ENCODE measurements at places on chromosomes 2 and 18.

- no peak for DNase-seq
These were observed 142.8 kb downstream of the ANKRD44 start for GRCh38 chr2:197167608-197168314.

DNA sequence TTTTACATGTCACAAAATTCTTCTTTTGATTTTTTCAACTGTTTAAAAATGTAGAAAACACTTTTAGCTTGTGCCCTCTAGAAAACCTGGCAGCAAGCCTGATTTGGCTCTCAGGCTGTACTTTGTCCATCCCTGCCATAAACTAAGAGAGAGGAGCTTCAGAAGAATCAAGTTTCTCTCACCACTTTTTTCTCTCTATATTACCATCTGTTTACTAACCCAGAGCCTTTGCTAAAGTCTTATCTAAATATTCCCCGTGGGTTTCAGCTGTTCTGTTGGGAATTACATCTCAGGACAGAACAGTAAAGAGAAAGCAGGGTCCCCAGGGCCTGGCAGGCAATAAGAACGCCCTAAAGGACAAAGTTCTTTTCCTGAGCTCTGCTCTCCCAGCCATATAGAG lies 409.1 kb upstream of the CRIM1 start:
- DNase-seq, result no peak

GRCh38 chr2:40454321-40454720 lies 2.4 kb upstream of the SLC8A1 start:
- no peak for DNase-seq

GRCh38 chr2:10091182-10091888 lies 11.1 kb upstream of the CYS1 start:
- DNase-seq, result no peak

DNA sequence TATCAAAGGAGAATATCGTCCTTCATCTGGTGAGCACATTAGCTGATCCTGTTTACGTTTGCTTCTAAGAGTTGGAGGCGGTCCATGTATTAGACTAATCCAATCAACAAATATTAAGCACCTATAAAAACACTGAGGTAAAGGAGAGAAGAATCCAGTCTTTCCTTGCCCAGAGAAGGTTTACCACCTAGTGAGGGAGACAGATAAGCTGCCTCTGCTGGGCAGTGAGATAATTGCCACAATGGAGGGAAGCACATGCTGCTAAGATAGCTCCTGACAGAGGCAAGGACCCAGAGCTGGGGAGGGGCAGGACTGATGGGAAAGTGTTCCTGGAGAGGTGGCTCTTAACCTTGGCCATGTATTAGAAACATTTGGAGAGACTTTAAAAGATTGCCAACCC lies 36.7 kb upstream of the ST8SIA5 start:
- no peak for DNase-seq

GRCh38 chr2:128416806-128417205 lies 98.1 kb upstream of the HS6ST1 start:
- DNase-seq, result no peak

DNA sequence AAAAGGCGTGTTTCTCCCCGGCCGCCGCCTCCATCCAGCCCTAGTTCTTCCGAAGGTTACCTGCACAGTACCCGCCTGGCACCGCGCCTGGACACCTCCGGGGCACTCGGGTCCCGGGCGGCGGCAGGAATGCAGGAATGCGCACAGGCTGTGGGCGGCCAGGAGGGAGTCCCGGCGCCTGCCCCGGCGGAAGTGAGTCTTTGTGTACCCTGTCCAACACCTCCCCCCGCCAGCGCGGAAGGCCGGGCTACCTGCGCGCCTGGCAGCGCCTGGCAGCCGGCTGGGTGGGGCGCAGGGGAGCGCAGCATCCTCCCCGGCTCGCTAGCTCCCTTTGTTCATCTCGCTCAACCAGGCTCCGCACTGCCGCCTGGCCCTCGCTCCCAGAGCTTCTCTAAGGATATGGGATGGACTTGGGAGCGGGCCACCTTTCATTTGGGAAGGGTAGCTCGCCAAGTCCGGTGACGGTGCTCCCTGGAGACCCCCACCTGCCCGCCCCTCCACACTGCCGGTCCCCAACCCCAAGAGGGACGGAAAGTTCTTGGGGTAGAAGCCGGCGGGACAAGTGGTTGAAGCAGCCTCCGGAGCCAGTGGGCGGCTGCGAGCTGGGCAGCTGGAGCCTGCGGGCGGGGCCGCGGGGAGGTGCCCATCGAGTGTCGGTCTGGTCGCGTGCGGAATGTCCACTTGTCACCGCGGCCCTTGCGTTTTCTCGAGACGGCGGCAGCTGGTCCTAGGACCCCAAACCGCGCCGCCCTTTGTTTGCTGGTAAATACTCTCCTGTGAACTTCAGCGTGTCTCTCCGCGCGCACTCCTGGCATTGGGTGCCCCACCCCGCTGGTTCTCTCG lies 1.2 kb upstream of the ST6GAL2 start:
- DNase-seq, result no peak

GRCh38 chr2:2662847-2663356 lies 331.8 kb upstream of the MYT1L start:
- DNase-seq, result no peak

GRCh38 chr18:75003039-75003438 lies 205.9 kb downstream of the PTGR3 start:
- no peak for DNase-seq

DNA sequence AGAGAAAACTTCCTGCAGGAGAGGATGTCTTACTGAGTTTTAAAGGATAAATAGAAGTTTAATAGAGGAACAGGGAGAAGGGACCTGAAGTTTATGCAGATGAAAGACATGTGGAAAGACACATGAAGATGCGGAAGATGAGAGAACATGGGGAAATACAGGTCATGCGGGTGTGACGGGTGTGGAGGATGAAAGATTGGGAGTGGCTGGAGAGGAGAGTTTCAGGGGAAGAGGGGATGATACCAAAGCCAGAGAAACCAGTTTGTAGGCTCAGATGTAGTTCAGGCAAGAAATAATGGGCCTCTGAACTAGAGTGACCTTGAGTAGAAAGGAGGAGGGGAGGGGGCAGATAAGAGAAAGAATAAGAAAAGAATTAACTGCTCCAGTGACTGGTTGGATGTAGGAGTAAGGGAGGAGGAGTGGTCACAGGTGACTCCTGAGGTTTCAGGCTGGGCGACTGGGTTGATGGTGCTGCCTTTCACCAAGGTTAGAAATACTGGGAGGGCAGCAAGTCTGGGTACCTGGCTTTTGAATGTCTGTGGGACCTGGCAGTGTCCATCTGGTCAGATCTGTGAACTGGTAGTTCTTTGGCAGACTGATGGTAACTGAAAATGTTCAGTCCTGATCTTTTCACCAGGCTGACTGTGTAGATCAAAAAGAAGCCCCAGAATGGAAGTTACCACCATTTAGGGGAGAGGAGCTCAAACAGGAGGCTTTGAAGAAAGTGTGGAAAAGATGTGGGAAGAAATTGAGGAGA lies 69.4 kb downstream of the TET3 start:
- no peak for DNase-seq

DNA sequence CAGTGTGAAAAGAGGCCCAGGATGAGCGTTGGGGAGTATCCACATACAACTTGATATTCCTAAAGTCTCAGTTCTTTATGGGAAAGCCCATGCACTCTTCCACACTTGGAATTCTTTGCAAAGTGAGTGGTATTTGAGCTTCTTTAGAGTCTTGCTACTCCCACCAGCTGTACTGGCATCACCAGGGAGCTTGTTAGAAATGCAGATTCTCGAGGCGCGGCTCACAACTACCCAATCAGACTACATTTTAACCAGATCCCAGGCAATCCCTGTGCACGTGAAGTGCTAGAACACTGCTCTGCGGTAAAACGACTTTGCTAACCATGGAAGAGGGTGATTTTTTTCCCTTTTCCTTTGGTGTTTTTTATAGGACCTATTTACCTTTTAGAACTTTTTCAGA lies 184.7 kb downstream of the NEDD4L start:
- DNase-seq, result no peak

DNA sequence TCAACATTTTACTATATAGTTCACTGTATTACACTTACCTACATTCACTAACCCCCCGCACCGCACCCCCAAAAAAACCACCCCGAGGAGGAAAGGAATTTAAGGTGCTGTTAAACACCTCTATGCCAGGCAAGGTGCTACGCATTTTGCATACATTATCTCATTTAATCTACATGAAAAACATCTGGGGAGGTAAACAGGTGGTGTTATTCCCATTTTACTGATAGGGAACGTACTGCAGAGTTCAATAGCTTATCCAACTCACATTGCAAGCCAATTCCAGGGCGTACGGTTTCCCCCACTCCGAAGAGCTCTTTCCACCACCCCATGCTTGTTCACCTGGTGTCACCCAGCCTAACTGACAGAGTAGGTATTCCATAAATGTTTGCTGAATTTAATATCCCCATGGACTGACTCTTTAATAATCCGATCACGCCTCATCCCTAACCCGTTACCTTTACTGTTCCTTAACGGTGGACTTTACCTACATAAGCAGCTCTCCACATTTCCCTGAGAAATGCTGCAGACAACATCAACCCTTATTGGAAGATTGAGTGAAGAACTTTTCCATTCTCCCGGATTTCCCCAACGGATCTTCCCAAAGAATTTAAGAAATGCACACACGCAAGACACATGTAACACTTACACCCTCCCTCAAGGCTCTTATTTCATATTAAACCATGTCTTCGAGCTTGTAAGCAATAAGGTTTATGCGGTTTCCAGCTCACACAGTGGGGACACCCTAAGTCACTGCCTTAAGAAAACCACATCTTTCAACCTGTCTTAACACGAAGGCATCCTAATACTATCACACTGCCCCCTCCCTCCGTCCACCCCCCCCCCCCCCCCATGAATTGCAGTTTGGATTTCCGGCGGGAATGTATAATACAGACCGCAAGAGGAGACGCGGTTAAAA lies 1.2 kb downstream of the RAPH1 start:
- DNase-seq, result no peak

GRCh38 chr2:166188084-166188483 lies 60.3 kb upstream of the SCN1A start:
- no peak for DNase-seq

DNA sequence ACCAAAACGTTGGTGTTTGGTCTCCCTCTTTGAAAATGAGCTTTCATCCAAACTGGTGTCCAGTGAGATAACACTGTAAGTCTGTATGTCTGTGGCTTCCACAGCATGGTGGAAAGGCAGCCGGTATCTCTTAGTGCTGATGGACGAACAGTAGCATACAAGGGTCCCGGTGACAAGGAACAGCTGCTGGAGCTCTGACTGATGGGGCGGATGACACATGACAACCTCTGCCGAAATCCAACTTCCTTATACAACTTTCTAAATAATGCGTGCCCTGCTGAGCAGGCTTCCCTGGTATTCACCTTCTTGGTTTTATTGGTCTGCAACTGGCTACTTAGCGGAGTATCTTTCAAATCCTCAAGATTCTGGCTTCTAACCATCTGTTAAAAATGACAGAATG lies 216.2 kb downstream of the SRBD1 start:
- no peak for DNase-seq

- DNase-seq, result no peak
These were observed 70.5 kb upstream of the CCBE1 start for GRCh38 chr18:59767732-59768131.

DNA sequence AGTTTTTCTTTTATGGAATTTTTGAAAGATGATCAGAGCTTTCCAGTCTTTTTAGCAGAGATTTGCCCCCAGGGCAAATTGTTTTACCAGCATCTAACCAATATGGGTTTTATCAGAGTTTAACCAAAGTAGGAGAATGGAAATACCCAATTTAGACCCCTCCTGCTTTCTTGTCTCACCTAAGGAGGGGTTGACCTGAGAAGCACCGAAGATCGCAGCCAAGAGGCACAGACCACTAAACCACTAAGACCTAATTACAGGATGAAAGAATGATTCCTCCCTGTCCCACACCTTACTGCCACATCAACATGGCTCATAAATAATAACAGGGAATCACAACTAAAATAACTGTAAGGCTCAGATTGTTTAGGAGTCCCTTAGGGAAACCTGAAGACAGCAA lies 111.9 kb upstream of the EPB41L5 start:
- no peak for DNase-seq

DNA sequence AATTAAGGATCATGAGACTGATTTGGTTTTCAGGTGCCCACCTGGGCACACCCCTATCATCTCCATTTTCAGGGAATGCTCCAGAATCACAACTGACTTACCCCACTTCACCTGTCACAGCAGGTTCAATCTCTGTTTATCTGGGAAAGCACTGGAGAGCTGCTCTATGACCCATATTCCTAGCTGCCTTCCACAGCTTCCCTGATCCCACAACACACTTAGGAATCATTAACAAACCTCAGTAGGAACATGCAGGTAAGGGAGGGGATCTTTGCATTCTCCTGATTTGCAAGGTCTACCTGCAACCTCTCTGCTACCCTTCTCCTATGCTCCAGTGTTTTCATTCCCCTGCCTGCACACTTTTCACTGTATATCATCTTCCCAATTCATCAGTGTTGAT lies 18.7 kb upstream of the FABP1 start:
- DNase-seq, result no peak

GRCh38 chr2:28424799-28425463 lies 32.3 kb downstream of the FOSL2 start:
- no peak for DNase-seq

DNA sequence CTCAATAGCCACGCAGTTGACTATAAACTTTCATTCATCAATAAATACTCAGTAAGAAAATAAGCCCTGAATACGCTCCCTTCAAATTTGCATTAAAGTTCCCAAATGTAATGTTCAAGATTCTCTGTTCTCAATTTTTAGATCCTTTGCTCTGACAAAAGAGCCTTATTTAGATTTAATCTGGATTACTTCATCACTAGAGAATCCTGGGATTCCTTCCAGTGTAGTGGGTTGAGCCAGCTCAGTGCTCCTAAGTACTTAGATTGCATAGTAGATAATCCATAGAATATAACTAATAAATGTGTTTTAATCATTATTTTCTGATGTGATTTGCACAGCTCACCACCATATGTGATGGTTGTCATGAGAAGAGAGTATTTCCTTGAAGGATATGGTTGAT lies 1286.2 kb downstream of the SUCLG1 start:
- DNase-seq, result no peak

DNA sequence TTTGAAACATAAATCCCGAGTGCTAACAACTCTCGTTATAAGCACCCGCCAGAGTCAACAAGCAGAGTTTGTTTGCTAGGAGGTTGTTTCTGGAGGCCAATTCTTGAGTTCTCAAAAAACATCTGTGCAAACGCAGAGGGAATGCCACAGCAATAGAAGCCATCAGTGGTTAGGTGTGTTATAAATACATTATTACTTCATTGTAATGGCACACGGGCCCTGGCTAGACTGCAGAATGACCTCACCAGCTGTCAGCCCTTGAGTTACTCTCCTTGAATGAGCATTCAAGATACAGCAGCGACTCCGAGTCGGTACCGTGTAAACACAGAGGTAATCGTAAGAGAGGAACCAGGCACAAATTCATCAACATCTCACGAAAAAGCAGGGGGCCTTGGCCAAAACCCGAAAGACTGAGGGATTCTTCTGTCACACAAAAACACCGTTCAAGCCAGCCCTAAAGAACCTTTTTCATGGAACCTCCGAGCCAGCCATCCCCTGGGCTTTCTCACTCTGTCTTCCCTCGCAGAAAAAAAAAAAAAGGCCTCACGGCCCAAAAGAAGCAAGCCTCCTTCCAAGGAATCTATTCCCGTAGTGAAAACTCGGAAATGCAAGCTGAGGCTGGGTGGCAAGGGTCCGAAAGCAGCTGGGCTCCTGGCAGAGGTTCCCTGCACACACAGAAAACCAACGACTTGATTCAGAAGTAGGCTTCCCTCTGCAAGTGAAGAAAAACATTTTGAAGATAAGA lies 133.7 kb upstream of the MEIS1 start:
- no peak for DNase-seq

Measured in activated CD8-positive, alpha-beta memory T cell treated with anti-CD3 and anti-CD28 coated beads for 1 hour (primary cell).